ENCODE measurements at places on chromosomes 2 and 18.

DNA sequence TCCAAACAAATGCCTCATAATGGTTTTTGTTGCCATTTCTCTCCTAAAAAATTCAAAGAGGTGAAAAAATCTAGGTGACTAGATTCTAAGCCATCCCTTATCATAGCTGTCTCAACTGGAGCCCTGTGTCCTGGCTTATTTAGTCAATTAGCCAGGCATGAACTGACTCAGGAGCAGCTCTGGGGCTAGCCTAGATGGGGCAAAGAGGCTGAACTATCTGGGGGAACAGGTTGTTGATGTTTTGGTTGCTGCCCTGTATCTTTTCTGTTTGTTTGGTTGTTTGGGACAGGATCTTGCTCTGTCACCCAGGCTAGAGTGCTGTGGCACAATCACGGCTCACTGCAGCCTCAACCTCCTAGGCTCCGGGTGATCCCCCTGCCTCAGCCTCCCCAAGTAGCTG lies 14.7 kb downstream of the GEMIN6 start:
- no peak for DNase-seq

GRCh38 chr18:10197097-10197496 lies 257.3 kb upstream of the APCDD1 start:
- no peak for DNase-seq

GRCh38 chr2:241734467-241735208 lies at the start of gene D2HGDH:
TSS of gene D2HGDH (plus strand) at chr2:241734630. CDS start at chr2:241735225, 595 bp downstream.
- peak; percentile 76 for DNase-seq

GRCh38 chr2:27408601-27409320 lies 630 bp downstream of the PPM1G start:
- DNase-seq, result no peak

GRCh38 chr2:65586516-65586915 lies 154.1 kb upstream of the SPRED2 start:
- no peak for DNase-seq

GRCh38 chr2:54396107-54396506 lies 60.0 kb upstream of the SPTBN1 start:
- no peak for DNase-seq

- DNase-seq, result no peak
Measured at GRCh38 chr2:145339646-145340045, 819.7 kb upstream of the ZEB2 start.

DNA sequence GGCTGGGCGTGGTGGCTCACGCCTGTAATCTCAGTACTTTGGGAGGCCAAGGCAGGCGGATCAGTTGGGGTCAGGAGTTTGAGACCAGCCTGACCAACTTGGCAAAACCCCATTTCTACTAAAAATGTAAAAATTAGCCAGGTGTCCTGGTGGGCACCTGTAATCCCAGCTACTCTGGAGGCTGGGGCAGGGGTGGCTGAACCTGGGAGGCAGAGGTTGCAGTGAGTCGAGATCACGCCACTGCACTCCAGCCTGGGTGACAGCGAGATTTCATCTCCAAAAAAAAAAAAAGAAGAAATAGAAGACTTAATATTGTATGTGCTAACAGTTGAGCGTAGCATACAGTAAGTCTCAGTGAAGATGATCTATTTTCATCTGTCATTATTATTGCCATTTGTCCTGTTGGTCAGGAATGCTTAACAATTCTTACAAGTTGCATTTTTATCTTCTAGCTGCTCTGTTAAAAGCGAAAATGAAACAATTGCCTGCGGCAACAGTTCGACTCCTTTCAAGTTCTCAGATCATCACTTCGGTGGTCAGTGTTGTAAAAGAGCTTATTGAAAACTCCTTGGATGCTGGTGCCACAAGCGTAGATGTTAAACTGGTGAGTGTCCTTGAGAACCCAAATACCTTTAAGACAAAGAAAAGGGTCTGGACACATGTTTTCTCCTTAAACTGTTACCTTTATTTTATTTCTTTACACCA lies 7.2 kb downstream of the PMS1 start:
- no peak for DNase-seq

- no peak for DNase-seq
Measured at GRCh38 chr2:67625690-67626475, 228.8 kb downstream of the ETAA1 start.

DNA sequence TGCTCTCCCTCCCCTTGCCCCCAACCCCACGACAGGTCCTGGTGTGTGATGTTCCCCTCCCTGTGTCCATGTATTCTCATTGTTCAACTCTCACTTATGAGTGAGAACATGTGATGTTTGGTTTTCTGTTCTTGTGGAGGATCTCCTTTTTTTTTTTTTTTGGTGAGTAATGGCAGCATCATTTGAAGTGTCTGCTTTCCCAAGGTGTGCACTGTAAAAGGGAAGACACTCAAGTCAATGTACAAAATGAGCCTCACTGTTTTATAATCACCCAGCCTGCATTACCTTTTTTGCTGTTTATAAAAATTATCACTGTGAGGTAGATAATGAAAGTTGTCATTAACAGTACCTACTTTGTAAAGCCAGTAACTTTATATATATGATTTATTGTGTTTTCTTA lies 56.9 kb downstream of the INSIG2 start:
- DNase-seq, result no peak

GRCh38 chr2:45957533-45958227 lies 306.2 kb downstream of the PRKCE start:
- DNase-seq, result no peak

DNA sequence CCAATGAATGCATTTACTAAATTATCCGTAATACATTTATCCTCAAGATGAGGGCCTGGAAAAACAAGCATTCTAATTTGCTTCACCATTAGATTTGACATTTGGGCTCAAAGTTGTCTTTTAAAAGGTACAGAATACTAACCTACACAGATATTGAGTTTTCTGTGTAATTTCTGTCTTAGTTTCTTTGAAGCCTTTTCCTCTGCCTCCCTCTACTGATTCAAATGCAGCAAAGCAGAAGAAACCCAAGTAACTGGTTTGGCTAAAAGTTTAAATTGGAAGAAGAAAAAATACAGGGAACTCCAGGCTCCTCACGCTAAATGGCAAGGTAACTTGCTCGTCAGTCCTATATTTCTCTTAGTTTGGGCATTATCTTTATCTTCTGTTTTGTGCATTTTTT lies 53.3 kb upstream of the SLC5A7 start:
- peak; percentile 27 for DNase-seq

DNA sequence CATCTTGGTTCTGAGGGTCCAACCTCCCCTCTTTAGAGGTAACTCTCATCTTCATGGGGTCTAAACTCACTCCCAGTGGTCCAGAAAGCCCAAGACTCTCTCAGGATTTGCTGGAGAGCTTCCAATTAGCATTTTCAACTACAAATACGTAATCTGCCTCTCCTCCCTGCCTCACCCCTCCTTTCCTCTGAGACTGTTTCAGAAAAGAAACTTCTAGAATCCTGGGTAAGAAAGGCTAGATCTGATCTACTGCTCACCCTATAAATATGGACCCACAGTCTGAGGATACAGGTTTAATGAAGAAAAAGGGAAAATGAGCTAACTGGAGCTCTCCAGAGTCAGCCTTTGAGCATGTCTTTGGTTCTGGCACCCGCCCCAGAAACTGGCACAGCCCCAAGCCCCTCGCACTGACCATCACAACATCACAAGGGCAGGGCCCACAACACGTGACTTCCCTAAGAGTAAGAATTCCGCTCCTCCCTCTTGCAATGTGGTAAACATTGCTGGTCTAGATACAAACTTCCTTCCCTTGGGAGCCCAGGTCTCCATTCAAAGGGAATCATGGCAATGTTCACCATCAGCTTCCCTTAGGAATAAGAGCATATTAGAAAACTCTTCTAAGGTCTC lies 21.7 kb upstream of the IHH start:
- DNase-seq, result no peak

- no peak for DNase-seq
Measured at GRCh38 chr2:54274781-54275242, 18.8 kb upstream of the TSPYL6 start.

DNA sequence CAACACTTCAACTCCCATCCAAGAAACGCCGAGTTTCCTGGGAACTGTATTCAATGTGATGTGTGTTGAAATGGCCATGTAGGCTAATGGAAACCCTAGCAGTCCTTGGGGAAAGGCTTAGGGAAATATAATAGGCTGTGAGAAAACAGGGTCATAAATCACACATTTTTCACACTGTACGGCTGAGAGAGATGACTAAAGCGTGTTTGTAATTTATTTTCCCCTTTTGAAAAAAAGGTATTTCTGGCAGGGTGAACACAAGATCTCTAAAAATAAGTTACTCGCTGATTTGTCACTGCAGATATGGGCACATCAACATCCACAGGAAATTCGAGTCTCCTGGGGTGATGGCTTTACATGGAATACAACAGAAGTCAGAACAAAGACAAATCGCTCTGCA lies 109.6 kb upstream of the ST6GAL2 start:
- DNase-seq, result no peak

DNA sequence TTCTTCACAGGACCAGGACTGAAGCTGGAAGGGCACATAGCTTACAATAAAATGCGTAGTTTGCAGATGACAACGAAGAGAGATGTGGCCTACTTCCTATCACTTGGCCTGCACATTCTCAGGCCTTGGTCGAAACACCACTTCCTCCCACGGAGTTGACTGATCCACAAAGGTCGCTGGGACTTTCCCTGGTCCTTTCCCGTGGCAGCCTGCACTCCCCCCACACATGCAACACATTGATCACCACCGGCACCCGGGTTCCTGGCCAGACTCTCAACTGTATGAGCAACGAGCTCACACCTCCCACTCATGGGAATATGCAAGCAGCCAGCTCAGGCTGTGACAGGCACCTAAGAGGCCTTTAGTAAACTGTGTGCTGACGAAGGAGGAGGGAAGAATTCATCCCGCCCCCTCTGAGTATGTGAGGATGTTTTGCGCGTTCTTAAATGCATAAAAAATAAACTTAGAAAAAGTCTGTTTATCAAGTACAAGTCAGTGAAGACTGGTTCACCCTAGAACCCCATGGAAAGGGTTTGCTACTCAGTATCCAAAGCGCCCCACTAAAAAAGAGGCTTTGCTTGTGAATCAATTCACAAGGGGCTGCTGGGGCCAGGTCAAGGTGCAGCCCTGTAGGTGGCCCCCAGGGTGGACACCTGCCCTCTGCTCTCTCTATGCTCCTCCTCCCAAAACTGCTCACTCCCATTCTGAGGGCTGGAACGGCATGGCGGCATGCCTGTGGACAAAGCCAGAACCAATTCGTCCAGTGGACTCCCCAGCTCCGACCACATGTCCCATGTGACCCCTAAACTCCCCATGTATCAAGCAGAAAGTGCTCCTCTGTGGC lies 154.3 kb downstream of the EIPR1 start:
- DNase-seq, result no peak

DNA sequence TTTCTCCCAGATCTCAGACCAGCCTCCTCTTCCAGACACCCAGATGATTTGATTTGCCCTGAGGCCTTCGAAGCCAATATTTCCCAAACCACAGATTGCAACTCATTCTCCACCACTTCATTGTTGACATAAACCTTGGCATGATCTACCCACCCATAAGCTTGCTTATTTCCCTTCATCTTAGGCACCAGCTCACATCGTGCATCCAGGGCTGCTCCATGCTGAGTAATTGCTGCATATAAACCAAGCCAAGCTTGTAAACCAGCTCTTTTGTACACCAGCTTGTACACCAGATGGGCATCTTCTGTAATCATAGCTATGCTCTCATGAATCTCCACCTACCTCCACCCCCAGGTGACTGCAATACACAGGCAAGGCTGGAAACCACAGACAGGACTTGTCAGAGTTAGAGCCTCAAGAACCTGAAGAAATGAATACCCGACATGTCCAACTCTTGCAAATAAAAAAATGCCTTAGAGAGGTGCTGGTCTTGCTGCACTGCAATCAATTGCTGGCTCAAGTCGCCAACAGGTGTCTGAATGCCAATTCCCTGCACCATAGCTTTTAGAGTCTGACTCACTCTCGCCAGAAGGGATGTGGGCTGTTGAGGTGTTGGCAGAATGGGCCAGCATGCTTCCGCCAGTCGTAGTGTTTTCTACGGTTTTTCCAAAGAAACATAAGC lies 31.5 kb downstream of the TRABD2A start:
- no peak for DNase-seq

DNA sequence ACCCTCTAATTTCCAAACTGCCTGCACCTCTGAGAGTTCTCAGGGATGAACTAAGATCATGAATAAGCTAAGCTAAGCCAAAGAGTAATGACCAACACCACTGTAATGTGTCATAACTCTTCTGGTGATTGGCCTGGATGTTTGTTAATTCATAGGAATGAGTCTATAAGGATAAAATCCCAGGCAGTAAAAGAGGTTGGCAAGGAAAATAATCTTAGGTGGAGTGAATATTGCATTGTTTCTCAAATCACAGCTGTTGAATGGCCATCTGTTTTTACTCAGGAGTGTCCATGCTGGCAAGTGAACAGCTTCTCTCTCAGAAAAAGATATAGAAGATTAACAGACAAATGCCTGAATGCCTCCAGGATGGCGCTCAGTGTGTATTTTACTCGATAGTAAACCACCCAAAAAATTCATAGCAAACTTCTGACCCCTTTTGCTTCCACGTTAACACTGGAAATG lies 60.8 kb upstream of the GLS start:
- DNase-seq, result peak; percentile 78

- DNase-seq, result no peak
Measured at GRCh38 chr2:216392018-216392562, 19.8 kb upstream of the MARCHF4 start.

DNA sequence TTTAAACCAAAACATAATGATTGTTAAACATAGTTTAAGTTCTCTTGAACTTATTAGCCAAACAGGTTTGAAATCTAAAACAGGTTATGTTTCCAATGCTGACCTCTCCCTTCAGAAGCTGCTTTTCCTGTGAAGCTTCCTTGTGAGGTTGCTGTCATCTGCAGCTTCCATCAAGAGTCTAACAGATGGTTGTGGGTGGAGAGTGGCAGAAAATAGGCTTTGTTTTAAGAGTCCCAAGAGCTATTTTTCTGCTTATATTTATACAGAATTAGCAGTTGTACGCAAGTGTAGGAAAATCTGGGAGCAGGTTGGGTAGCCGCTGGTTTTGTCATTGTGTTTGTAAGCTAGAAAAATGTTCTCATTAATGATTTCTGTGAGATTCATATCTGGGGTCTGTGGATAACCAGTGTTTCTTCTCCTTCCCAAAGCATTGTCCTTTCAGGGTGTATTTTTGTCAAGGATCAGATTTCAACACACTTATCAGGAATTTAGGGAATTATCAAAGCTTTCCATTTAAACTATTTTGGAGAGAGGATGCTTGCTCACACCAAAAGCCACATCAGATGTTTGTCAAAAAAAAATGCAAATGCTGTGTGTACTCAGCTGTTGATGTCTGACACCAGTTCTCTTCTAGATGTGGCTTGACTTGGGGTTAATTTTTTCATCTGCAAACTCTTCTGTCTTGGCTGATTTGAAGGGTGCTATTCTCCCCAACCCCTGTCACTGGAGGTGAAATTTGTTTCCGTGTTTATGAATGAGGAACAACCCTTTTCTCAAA lies 78.1 kb upstream of the KIF5C start:
- DNase-seq, result no peak

GRCh38 chr18:68699043-68699442 lies 15.9 kb downstream of the TMX3 start:
- no peak for DNase-seq

- DNase-seq, result no peak
Measured at GRCh38 chr2:159090514-159091201, 122.2 kb downstream of the TANC1 start.

GRCh38 chr2:26770986-26771586 lies 7.0 kb downstream of the SLC35F6 start:
- DNase-seq, result peak; percentile 52
